ENCODE measurements at places on chromosomes 13 and 19.

- no peak for DNase-seq
Observed at GRCh38 chr13:49351871-49352270, 92.0 kb downstream of the CAB39L start.

DNA sequence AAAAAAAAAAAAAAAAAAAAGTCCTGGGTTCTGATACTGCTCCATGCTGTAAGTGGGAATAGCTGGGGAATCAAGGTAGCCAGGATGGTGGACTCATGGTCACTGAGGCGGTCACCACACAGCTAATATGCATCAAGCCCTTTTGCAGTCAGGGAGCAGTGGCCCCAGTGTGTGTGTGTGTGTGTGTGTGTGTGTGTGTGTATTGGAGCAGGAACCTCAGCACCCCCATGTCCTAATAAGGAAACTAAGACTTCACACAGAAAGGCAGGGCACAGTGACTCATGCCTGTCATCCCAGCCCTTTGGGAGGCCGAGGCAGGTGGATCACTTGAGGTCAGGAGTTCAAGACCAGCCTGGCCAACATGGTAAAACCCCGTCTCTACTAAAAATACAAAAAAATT, 12.0 kb downstream of the B3GNT3 start:
- no peak for DNase-seq

DNA sequence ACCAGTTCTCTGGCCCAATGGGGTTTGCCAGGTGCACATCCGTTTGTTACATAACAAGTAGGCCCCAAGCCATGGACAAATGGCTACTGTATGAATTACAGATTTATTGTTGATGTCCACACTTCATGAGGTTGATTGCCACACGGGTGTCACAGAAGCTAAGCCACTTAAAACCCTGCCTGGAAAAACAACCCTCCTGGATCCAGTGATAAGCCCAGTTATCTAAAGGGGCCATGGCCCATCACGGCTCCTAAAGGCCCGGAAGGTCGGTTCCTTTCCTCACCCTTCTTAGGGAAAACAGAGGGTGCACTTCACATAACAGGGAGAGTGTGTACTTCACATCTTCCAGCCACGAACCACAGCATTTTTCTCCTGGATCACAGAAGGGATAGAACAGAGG, 4.1 kb downstream of the TMEM272 start:
- DNase-seq: no peak

GRCh38 chr13:113485545-113485944, 5.0 kb downstream of the DCUN1D2 start:
- DNase-seq: no peak

GRCh38 chr19:51789061-51789795, 5.7 kb upstream of the FPR3 start:
- DNase-seq: no peak

Data from SW 1271 (cell line).